Renal cortical epithelial cell (primary cell): ENCODE measurements at places on chromosomes 4 and X.

GRCh38 chr4:129113434-129113833 is 17.5 kb downstream of the C4orf33 start:
- no peak for DNase-seq

GRCh38 chr4:169404960-169405359 is 134.2 kb upstream of the SH3RF1 start:
- peak; percentile 88 for DNase-seq

GRCh38 chrX:96861218-96861617 is 22.5 kb upstream of the RPA4 start:
- DNase-seq: no peak

DNA sequence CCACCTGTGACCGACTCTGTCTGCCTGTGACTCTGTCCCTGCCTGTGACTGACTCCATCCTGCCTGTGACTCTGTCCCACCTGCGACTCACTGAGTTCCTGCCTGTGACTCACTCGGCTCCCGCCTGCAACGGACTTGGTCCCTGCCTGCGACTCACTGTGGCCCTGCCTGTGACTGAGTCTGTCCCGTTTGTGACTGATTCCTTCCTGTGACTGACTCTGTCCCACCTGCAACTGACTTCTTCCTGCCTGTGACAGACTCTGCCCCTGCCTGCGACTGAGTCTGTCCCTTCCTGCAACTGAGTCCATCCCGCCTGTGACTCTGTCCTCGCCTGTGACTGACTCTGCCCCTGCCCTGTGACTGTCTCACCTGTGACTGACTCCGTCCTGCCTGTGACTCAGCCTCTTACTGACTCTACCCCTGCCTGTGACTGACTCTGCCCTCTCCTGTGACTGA is 9.6 kb upstream of the UVSSA start:
- DNase-seq: peak; percentile 23

- peak; percentile 41 for DNase-seq
These were observed 79.9 kb downstream of the AMOT start for GRCh38 chrX:112760697-112761096.

GRCh38 chrX:9724711-9725110 is 40.9 kb downstream of the GPR143 start:
- DNase-seq: no peak
